ENCODE measurements at places on chromosomes 7 and 10.

GRCh38 chr10:79098596-79099015 is 29.8 kb downstream of the ZMIZ1 start:
- DNase-seq, result no peak

GRCh38 chr10:80702143-80702542 is 164.4 kb downstream of the SH2D4B start:
- DNase-seq, result no peak

- DNase-seq, result no peak
Observed at GRCh38 chr10:111075577-111076185, 1.1 kb upstream of the ADRA2A start.

DNA sequence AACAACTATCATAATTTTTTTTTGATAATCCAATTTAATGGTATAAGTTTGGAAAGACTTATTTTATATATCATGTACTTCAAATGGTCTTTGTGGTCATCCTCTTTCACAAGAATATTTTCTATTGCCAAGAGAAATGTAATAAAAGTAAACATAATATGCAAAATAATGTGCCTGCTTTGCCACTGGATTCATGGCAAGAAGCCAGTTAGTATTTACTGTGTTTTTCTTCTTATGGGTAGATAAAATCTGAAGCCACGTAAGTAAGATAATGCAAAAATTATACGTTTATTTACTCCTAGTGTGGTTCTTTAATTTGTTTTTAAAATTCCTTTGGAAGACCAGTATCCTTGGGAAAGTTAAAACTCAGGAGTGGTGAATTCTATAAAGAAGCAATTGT is 258.5 kb downstream of the ARL4A start:
- no peak for DNase-seq

- DNase-seq, result no peak
Observed at GRCh38 chr10:44511601-44512000, 126.7 kb upstream of the CXCL12 start.

GRCh38 chr7:129948338-129948737 is 4.4 kb downstream of the UBE2H start:
- no peak for DNase-seq

GRCh38 chr7:4073750-4074149 is 608.3 kb upstream of the FOXK1 start:
- DNase-seq, result no peak

GRCh38 chr10:43953672-43954071 is 305.0 kb upstream of the ZNF32 start:
- DNase-seq, result no peak

DNA sequence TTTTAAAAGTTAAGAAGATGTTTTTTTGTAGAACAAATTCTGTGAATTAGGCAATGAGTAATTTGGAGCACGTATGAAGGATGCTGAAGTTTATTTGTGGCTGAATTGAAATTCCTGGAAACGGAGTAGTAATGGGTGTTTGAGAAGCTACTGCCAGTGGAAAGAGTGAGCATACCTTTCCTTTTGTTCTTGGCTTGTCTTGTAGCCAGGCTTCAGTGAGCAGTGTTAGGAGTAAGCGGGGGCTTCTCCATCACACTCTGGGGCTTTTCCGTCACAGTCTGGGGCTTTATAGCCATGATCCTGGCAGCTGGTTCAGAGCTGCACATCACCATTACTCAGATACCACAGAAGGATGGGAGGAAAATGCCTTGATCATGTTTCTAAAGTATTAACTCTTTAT is 32.3 kb downstream of the GARS1 start:
- no peak for DNase-seq

DNA sequence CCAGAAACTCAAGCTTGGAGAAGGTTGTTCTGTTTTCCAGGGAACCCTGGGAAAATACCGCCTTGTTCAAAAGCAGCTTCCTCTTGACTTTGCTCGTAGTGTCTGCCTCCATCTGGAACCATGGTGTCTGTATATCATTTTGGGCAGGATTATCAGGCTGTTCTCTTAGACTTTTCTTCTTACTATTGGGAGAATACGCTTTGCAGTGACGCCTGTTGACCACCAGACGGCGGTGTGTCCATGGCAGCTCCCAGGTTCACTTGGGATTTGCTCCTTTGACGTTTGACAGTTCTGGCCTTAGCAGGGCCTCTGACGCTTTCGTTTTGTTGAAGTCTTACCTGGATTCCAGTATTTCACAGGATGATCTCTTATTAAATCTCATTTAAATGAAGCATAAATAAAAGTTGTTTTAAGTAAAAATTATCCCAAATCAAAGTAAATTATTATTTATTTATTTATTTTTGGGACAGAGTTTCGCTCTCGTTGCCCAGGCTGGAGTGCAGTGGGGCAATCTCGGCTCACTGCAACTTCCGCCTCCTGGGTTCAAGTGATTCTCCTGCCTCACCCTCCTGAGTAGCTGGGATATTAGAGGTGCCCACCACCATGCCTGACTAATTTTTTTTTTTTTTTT is 41.8 kb upstream of the GJD4 start:
- no peak for DNase-seq

- no peak for DNase-seq
Observed at GRCh38 chr7:2499181-2499580, 20.4 kb upstream of the LFNG start.

DNA sequence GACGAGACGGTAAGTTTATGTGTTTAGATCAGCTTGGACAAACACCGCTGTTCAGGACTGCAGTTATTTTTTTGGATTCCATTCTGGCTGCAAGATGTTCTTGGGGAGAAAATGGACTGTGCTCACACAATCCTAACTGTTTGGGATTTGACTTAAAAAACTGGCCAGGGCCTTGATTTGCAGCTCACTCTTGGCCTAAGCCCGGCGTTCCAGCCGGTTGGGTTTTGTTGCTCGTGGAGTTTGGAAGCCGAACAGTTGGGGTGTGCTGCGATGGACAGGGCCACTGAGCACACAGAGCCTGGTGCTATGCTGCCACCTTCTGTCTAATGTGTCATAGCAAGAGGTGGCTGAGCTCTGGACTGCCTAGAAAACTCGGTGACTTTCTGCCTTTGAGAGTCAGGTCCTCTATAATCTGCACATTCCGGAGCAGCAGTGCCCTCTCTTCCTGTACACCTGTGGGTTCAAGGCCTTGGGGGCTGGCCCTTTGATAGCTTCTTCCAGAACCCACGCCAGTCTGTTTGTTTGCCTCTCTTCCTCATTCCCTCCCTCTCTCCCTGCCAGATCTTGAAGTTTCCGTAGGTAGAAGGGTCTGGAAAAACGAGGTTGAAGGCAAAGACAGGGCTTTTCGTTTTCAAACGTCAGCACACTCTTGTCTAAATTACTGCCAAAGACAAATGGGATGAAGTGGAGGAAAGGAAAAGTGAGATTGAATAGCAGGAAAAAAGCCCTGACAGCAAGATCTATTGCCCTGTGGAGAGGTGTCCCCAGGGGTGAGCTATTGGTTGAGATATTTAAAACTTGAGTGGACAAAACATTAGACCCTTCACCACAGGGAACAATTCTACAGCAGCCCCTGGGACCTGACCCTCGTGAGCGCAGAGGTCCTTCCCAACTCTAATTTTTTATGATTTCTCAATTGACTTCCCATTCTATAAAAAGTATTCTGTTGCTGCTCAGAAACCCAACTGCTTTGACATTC is 167.5 kb upstream of the HABP2 start:
- peak; percentile 5 for DNase-seq

DNA sequence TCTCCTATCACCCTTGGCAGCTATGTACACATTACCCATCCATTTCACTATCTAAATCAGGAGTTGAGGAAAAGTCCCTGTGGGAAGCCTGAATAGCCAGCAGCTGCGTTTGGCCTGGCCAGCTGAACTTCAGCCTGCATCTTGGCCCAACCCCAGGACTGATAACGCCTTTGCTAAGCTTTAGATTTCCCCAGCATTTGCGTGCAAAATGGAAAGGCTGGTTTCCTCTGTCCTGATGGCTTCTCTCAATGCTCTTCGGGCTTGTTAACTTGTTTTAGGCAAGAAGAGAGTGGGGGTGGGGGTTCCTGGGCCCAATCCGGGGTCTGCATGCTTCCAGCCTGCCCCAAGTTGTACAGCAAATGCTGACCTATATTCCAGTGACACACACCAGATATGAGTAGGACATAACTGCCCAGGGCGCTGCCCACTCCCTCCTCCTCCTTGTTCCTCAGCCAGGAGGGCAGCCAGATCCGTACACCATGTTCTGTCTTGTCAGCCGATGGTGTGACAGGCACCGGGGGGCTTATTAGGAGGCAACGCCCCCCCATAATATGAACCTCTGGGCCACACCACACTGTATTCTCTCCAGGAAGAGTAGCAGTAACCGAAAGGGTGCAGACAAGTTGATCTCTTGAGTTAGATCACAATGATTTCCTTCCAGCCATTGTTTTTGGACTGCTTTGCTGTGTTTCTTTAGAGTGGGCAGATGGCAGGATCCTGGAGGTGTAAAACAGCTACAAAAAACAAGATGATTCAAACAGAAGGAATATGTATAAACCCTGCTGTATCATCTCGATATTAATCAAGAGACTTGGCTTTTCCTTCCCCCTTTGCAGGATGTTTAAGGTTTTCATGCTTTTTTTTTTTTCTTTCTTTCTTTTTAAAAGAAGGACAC is 339.0 kb downstream of the RNLS start:
- DNase-seq, result no peak

DNA sequence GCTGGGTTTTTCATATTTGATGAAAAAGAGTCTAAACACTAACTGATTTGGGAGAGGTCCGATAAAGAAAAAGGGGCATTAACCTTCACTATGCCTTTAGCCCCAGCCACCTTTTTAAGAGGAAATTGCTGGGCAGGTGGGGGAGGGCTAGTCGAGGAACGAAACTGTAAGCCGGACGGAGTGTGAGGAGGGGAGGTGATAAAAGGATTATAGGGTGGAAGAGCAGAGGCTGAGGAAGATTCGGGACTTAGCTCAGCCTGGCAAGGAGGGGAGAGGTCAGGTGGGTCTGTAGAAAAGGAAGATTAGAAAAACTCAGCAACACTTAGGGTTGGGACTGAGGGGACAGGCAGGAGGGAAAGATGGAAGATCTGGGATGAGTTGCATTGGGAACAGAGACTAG is 77.0 kb downstream of the TSPAN12 start:
- DNase-seq, result no peak

- DNase-seq, result no peak
Observed at GRCh38 chr7:132872034-132872433, 209.9 kb downstream of the CHCHD3 start.

DNA sequence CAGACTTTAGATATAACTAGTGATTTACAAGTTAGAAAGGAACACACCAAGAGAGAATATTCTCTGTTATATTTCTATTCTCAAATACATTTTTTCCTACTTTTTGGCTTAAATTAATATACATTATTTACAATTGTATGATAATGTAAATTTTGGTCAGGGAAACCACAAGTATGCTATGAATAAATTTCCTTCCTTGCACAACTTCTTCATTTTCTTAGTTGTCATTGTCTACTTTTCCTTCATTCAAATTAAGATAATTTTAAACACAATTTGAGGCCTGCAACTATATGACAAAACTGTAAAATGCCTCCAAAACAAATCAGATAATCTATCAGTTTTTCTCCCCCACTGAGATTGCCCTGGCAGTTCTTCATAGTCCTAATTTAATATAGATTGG is 131.3 kb downstream of the CDK14 start:
- DNase-seq, result no peak

- no peak for DNase-seq
Observed at GRCh38 chr7:77328669-77329068, 87.5 kb downstream of the GSAP start.

- DNase-seq, result no peak
Observed at GRCh38 chr7:8213381-8213780, 48.6 kb downstream of the ICA1 start.

DNA sequence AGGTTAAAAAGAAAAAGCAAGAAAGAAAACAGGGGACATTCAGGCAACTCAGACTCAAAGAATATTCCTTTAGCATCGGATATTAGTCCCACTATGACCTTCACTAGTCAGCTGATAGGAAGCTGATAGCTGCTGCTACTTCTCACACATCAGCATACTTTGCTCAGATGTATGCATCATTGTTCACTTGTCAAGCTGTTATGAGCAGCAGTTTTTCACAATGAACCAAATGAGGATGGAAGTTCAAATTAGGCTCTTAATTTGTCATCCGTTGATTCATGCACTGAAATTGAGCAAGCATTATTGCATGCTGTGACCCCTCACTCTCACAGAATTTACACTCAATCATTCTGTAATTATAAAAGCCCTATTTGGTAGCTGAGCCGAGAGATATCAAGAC is 257.7 kb downstream of the SNX13 start:
- no peak for DNase-seq

- DNase-seq, result no peak
Observed at GRCh38 chr10:110426294-110427181, 71.2 kb upstream of the DUSP5 start.

- no peak for DNase-seq
Observed at GRCh38 chr10:93703066-93703465, 674 bp upstream of the FRA10AC1 start.

DNA sequence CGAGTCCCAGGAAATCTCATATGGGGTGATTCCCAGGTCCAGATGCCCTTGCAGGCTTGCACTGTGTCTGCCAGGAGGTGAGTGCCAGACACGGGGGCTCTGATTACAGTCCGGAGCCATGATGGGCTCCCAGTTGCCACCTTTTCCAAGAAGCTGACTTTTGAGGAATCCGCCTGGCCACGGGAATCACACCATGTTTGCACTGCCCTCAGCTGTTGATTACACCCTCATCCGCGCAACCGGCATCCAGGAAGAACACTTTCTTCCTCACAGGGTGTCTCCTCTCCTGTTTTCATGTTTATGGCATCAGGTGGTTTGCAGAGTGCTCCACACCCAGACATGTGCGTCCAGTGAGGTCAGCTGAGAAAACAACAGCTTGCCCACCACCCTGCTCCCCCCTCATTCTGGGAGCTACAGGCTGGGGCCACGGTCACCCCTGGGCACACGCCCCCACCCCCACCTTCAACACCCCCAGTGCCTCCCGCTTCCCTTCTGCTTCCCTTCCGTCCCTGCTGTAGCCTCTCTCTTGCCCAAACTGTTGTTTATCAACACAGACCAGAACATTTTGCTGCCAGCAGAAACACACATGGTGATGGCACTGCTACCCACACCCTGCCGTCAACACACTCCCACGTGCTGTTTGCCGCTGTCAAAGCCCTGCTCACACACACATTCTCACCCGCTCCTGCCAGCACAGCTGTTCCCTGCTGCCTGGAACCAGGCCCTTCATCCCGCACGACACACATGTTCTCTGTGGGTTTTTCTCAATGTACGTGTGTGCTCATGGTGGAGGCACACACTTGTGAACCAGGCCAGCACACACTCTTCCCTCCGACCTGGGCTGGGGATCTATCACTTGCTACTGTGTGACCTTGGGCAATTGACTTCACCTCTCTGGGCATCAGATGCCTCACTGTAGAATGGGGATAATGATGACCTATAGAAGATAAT is 35.8 kb downstream of the DDIT4 start:
- DNase-seq, result no peak

GRCh38 chr7:114917211-114917839 is 4.6 kb upstream of the MDFIC start:
- DNase-seq, result no peak

Data from activated T-helper 1 cell treated with anti-CD3 and anti-CD28 coated beads, Interleukin-2, amount 50 U/mL, for 16 hours (primary cell).